Gastrocnemius medialis (tissue), 4 donors: ENCODE measurements at places on chromosomes 6 and 20. TPM values are rescaled to one million over a fixed set of nuclear protein-coding genes. Genes with fewer than 3 reads are reported as not detected.

- DNase-seq = no peak
These were observed 659.7 kb downstream of the KIF16B start for GRCh38 chr20:15913391-15914025.

DNA sequence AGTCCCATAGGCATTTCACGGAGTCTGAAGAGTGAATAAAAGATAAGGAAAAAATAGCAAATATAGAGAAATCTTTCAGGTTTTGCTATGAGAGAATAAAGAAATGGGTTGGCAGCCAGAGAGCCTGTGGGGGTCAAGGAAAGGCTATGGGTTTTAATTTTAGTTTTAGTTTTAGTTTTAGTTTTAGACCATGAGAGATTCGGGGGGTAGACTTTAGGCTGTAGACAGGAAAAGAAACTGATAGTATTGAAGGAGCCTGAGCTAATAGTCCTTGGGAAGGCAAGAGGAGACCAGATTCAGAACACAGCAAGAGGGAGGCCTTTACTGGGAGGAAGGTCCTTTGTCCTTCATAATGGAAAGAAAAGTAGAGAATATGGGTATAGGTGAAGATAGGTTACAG, 19.3 kb downstream of the DOP1A start:
- DNase-seq = no peak

GRCh38 chr6:6788394-6789032, 200.0 kb downstream of the LY86 start:
- peak; percentile 40 for DNase-seq

- no peak for DNase-seq
These were observed 65.6 kb upstream of the KIF13A start for GRCh38 chr6:18053078-18053477.

DNA sequence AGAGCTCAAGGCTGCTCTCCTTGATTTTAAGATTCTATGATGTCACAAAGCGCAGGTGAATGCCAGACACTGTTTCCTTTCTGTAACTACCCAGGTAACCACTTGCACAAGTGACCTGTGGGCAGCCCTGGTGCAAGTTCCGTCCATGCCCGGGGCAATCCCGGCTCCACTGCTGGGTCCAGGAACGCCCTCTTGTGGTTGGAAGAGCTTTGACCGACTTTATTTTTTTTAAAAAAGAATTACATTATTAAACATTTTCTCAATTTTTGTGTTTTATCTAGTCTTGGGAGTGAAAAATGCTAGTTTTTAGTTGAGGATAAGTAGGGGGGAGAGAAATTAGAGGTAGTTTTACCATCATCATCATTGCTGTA, 695.2 kb downstream of the QKI start:
- peak; percentile 87 for DNase-seq

DNA sequence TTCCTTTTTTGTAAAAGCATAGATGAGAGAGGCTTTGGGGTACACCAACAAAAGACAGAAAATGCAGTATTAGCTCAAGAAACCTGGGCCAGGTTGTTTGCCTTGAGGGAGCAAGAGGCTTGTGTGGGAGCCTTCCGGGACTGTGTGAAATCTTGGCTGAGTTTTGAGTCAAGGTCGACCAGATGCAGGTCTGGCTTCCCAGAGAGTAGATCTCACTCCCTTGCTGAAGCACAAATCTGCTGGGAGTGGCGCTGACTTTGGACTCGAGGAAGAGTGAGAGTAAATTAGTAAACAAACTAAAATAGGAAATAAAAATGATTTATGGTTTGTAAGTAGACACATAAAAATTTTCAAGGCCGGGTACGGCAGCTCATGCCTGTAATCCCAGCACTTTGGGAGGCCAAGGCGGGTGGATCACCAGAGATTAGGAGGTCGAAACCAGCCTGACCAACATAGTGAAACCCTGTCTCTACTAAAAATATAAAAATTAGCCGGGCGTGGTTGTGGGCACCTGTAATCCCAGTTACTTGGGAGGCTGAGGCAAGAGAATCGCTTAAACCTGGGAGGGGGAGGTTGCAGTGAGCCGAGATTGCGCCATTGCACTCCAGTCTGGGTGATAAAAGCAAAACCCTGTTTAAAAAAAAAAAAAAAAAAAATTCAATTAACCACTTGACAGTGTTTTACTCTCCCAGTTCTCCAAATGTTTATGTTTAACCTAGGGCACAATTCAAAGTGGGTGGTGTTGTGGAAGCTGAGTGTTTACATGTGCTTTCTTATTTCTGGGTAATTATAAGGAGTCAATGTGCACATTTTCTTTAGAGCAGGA, 27.7 kb upstream of the EDN1 start:
- DNase-seq = no peak

Gene BPIFA1
- not detected for total RNA-seq
